ENCODE measurements at places on chromosomes 12 and 14.

DNA sequence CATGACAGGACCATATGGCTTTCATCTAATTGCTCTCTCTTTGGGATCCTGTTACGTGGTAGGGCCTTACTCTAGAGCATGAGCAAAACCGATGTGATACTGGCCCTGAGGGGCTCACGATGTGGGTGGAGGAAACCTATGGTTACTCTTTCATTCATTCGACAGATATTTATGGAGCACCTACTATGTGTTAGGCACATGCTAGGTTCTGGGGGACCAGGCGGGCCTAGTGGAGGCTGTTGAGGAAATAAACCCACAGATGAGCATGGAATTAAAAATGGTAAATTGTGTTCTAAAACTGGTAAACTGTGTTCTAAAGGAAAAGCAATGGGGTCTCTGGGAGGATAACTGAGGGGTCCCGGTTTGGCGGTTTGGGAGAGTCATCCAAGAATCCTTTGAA lies 14.8 kb downstream of the SH2B3 start:
- peaks cover 21% of the 10 kb centered on the region for H3K36me3 ChIP-seq
- no peak overlapping the region for H3K4me3 ChIP-seq
- DNase-seq = no peak

DNA sequence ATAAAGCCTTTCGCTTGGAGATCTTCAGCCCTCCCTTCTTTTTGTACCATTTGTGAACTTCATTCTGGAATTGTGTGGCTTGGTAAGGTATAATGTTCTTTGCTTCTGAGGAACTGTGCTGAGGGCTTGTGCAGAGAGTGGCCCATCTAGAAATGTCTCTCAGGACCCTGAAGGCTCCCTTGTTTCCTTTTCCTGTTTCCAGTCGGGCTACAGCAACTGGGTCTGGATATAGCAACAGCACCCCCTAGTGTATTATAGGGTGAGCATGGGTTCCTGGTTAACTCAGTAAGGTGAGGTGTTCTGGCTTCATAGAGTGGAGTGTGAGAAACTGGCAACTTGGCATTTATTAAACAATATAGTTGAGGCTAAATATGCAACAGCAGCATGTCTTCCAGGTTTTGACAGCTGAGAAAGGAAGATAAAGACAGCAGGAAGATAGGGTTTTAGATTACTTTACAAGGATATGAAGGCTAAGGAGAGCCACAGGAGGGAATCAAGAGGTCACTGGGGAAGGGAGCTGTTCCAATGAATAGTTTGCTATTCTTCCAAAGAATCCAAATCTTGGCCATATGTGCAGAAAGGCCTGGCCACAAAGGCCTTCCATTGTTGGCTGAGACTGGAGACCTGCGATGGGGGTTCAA lies 49.1 kb upstream of the RNU6-8 start:
- no peaks in the 10 kb centered on the region for H3K27me3 ChIP-seq
- H3K4me1 ChIP-seq = peaks cover 3% of the 10 kb centered on the region
- no peak overlapping the region for H3K27ac ChIP-seq
- H3K4me3 ChIP-seq = no peak overlapping the region
- peak; percentile 66 for DNase-seq

GRCh38 chr14:99435327-99435726 lies 45.3 kb downstream of the SETD3 start:
- H3K36me3 ChIP-seq = no peaks in the 10 kb centered on the region
- H3K4me1 ChIP-seq = peaks cover 36% of the 10 kb centered on the region
- no peak for DNase-seq
- H3K27ac ChIP-seq = no peak overlapping the region
- H3K4me3 ChIP-seq = no peak overlapping the region

- no peak overlapping the region for H3K27ac ChIP-seq
- no peak overlapping the region for H3K4me3 ChIP-seq
- H3K36me3 ChIP-seq = no peaks in the 10 kb centered on the region
Observed at GRCh38 chr14:32809255-32809654, 129.4 kb upstream of the NPAS3 start.

- H3K4me1 ChIP-seq = no peaks in the 10 kb centered on the region
- no peaks in the 10 kb centered on the region for H3K36me3 ChIP-seq
- DNase-seq = no peak
- no peaks in the 10 kb centered on the region for H3K27me3 ChIP-seq
- no peak overlapping the region for H3K4me3 ChIP-seq
- no peak overlapping the region for H3K27ac ChIP-seq
Observed at GRCh38 chr12:90055071-90055470, 346.4 kb upstream of the ATP2B1 start.

Measured in CD4-positive, alpha-beta memory T cell (primary cell).